ENCODE measurements at places on chromosomes 12 and 14.

GRCh38 chr12:49519574-49519936, 19.3 kb upstream of the KCNH3 start:
- H3K27me3 ChIP-seq, result no peaks in the 10 kb centered on the region
- no peaks in the 10 kb centered on the region for H3K4me1 ChIP-seq

DNA sequence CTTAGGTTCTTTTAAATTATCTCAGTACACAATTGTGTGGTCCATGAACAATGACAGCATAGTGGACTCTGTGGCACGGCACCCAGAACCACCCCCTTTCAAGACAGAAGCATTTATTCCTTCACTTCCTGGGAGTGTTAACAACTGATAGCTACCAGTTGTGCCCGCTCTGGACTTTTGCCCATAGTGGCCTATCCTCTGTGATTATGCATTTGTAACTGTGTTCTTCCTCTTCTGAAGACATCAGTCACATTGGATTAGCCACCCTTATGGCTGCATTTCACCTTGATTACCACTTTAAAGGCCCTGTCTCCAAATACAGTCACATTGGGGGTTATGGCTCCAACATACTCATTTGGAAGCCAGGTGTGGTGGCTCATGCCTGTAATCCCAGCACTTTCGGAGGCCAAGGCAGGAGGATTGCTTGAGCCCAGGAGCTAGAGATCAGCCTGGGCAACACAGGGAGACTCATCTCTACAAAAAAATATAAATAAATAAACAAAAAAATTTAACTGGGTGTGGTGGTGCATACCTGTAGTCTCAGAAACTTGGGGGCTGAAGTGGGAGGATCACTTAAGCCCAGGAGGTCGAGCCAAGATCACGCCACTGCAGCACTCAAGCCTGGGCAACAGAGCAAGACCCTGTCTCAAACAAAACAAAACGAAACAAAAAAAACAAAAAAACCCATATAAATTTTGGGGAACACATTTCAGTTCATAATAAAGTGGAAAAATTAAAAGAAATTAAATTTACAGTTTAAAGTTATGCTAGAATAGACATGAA, 27.6 kb upstream of the PHC1 start:
- H3K4me3 ChIP-seq, result no peak overlapping the region
- no peak overlapping the region for H3K27ac ChIP-seq
- H3K4me1 ChIP-seq, result peaks cover 1% of the 10 kb centered on the region
- no peaks in the 10 kb centered on the region for H3K36me3 ChIP-seq

DNA sequence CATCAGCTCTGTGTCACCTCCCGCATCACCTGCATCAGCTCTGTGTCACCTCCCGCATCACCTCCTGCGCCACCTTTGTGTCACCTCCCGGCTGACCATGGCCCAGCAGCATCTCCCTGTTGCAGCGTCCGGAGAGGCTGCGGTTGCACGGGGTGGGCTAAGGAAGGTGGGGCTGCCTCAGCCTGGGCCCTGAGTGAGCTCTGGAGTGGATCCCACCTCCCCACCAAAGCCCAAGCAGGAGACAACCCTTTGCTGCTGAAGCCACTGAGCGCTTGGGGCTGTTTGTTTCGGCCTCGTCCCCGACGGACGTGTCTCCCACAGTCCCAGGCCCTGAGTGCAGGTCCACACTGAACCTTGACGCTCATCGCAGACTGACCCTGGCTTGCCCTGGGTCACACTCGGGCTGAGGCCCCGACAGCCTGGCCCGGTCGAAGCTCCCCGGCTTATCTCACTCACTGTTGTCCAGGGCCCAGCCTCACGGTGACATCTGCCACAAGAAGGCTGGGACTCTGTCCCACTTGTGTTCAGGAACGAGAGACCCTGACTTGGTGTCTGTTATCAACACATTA, 12.2 kb downstream of the TMEM121 start:
- no peaks in the 10 kb centered on the region for H3K36me3 ChIP-seq
- no peaks in the 10 kb centered on the region for H3K27me3 ChIP-seq
- no peaks in the 10 kb centered on the region for H3K4me1 ChIP-seq
- no peak overlapping the region for H3K27ac ChIP-seq
- no peak for DNase-seq
- H3K4me3 ChIP-seq, result no peak overlapping the region

DNA sequence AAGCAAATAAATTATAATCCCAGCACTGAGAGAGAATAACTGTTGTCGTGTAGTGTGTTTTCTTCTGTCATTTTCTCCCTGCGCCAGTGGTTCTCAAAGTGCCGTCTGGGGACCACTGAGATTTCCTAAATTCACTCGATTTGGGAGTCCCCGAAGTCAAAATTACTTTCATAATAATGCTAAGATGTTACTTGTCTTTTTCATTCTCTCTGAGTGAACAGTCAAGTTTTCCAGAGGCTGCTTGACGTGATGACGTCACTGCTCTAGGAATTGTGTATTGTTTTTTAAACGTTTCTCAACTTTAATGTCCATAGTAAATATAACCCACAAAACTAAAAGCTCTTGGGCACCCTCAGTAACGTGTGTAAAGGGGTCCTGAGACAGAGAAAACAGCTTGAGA, 796 bp upstream of the POP5 start:
- DNase-seq, result no peak
- no peak overlapping the region for H3K4me3 ChIP-seq
- H3K4me1 ChIP-seq, result 0 out of 2 replicates have a peak, but pooled peaks cover 1% of the 10 kb centered on the region
- H3K27me3 ChIP-seq, result no peaks in the 10 kb centered on the region
- peaks cover 13% of the 10 kb centered on the region for H3K36me3 ChIP-seq

- no peak overlapping the region for H3K27ac ChIP-seq
- peaks cover 2% of the 10 kb centered on the region for H3K4me1 ChIP-seq
- no peaks in the 10 kb centered on the region for H3K36me3 ChIP-seq
- no peak for DNase-seq
- H3K27me3 ChIP-seq, result no peaks in the 10 kb centered on the region
Observed at GRCh38 chr12:31230004-31230403, 95.9 kb downstream of the SINHCAF start.

DNA sequence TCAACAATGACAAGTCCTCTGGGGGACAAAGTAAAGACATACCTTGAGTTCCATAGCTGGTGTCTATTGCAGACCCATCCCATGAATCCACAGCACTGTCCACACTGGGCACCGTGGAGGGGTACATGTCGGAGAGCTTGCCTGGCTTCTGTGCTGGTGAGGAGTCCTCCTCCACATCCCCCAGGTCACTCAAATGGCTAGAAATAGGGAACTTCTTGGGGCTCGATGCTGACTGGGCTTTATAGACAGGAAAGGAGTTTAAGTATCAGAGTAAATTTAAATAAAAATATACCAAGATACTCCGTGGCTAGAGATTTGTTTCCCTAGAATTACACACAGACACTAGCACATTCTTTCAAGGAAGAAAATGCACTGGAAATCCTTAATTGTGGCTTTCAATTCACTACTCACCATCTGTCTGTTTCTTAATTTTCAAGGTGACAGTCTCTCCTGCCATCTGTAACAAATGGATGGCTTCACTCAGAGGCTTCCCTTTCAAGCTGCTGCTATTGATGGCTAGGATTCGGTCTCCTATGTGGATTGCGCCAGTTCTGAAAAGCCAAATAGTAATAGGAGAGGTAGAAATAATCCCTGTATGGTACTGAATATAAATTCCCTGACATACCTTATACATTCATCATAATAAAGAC, 90.1 kb downstream of the HELB start:
- H3K27me3 ChIP-seq, result no peaks in the 10 kb centered on the region
- H3K36me3 ChIP-seq, result no peaks in the 10 kb centered on the region
- no peak overlapping the region for H3K27ac ChIP-seq
- DNase-seq, result no peak

- no peak overlapping the region for H3K27ac ChIP-seq
- no peaks in the 10 kb centered on the region for H3K36me3 ChIP-seq
- no peak overlapping the region for H3K4me3 ChIP-seq
- H3K27me3 ChIP-seq, result no peaks in the 10 kb centered on the region
- no peaks in the 10 kb centered on the region for H3K4me1 ChIP-seq
Observed at GRCh38 chr14:55545779-55546178, 34.2 kb upstream of the KTN1 start.

GRCh38 chr12:108495054-108495453, 20.0 kb upstream of the FICD start:
- H3K27me3 ChIP-seq, result no peaks in the 10 kb centered on the region
- no peak overlapping the region for H3K4me3 ChIP-seq
- no peaks in the 10 kb centered on the region for H3K36me3 ChIP-seq
- no peak overlapping the region for H3K27ac ChIP-seq

DNA sequence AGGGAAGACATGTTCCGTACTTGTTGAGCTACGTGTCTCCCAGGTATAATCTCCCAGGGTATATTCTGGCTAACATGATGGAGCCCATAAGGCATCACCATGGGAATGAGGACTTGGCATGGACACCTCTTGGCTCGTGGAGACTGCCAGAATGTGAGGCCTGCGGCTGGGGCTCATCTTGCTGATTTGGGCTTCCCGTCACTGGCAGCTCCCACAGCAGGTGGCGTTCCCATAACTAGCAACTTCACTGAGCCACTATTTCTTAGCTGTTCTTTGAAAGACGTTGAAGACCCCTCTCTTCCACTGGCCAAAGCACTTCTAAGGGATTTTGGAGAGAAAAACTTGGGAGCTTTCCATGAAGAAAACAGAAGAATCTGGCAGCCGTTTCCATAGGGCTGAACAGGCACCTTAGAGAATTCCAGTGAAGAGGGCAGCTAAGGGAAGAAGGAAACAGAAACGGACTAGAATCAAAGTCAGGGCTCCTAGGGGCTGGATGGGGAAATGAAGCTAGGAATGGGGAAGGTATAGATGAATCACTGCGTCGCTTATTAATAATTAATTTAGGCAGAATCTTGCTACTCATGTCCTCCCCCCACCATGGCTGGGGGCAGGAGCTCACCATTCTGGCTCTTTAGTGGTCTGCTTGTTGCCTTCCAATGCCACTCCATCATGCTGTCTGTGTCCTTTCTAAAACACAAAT, 39.7 kb upstream of the FOS start:
- no peaks in the 10 kb centered on the region for H3K36me3 ChIP-seq
- H3K27me3 ChIP-seq, result no peaks in the 10 kb centered on the region
- H3K4me3 ChIP-seq, result no peak overlapping the region
- H3K27ac ChIP-seq, result no peak overlapping the region
- DNase-seq, result no peak

DNA sequence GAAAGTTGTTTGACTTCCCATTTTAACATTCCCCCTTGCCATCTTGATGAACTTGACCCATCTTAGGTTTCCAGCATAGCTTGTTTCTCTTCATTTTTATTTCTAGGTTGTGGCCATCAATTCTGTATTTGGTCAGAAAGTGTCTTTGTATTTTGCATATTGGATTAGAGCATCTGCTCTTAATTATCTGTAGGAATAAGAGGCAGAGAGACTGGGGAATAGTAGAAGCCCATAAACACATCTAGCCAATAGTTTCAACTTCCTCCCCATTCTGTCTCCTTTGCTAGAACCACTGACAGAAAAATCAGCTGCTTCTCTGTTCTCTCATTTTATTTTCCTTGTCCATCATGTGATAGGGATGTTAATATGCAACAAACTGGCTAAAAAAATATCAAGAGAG, 8.2 kb downstream of the SOCS2 start:
- H3K4me1 ChIP-seq, result no peaks in the 10 kb centered on the region
- no peaks in the 10 kb centered on the region for H3K27me3 ChIP-seq
- no peak for DNase-seq
- H3K4me3 ChIP-seq, result no peak overlapping the region
- no peaks in the 10 kb centered on the region for H3K36me3 ChIP-seq

DNA sequence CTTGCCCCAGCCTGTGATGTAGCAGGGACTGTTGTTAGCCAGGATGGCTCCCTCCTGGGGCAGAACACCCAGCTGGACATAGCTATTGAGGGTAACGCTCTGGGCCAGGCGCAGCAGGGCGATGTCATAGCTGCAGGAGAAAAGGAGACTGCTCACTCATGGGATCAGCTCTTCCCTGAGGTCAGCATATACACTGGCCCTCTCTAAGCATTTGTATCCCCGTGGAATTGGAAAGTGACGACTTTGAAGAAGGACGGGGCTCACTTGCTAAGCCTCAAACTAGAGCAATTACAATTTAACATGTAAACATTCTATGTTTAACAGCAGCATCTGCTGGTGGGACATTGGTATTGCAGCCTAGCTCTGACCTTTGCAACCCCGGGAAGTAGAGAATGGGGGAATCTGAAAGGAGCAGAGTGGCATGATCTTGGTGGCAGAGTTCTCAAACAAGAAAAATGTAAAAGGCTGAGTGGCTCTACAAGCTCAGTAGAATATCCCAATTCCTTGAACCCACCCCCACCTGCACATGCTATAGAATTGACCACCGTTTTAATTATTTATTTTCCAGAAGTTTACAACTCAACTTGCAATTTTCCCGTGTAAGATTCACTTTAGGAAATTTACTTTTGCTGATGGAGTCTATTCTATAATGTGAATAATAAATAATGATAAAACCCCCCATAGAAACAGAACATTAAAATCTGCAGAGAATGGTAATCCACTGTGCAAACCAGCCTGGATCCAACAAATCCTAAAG, 5.0 kb downstream of the CELA1 start:
- no peaks in the 10 kb centered on the region for H3K27me3 ChIP-seq
- no peaks in the 10 kb centered on the region for H3K36me3 ChIP-seq
- peaks cover 5% of the 10 kb centered on the region for H3K4me1 ChIP-seq
- DNase-seq, result peak; percentile 41

DNA sequence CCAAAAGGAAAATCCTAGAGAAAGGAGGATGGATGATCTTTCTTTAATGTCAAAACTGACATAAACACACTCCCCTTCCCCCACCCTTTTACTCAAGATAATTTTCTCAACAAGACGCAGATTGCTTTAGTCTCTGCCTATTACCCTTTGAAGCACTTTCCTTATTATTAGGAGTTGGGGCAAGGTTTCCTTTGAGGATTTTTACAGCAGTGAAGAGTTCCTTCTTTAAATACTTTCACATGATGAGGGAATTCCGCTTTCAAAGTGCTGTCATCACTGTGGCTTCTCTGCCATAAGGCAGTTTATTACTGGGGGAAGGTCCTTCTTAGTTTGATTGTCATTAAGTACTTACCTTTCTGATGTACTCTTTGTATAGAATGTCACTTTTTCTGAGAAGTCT, 172.1 kb downstream of the MSRB3 start:
- no peak overlapping the region for H3K4me3 ChIP-seq
- H3K36me3 ChIP-seq, result no peaks in the 10 kb centered on the region
- DNase-seq, result no peak
- no peak overlapping the region for H3K27ac ChIP-seq
- H3K4me1 ChIP-seq, result no peaks in the 10 kb centered on the region
- H3K27me3 ChIP-seq, result no peaks in the 10 kb centered on the region

- no peak overlapping the region for H3K27ac ChIP-seq
- H3K36me3 ChIP-seq, result no peaks in the 10 kb centered on the region
- H3K4me1 ChIP-seq, result peaks cover 3% of the 10 kb centered on the region
- no peak for DNase-seq
- H3K27me3 ChIP-seq, result no peaks in the 10 kb centered on the region
Observed at GRCh38 chr14:45893127-45893526, 640.1 kb upstream of the MIS18BP1 start.
